ENCODE measurements at places on chromosomes 2 and 18.

- DNase-seq = no peak
Measured at GRCh38 chr18:60123031-60123430, 223.2 kb downstream of the PMAIP1 start.

GRCh38 chr2:71666094-71666474 is 212.7 kb downstream of the DYSF start:
- no peak for DNase-seq

DNA sequence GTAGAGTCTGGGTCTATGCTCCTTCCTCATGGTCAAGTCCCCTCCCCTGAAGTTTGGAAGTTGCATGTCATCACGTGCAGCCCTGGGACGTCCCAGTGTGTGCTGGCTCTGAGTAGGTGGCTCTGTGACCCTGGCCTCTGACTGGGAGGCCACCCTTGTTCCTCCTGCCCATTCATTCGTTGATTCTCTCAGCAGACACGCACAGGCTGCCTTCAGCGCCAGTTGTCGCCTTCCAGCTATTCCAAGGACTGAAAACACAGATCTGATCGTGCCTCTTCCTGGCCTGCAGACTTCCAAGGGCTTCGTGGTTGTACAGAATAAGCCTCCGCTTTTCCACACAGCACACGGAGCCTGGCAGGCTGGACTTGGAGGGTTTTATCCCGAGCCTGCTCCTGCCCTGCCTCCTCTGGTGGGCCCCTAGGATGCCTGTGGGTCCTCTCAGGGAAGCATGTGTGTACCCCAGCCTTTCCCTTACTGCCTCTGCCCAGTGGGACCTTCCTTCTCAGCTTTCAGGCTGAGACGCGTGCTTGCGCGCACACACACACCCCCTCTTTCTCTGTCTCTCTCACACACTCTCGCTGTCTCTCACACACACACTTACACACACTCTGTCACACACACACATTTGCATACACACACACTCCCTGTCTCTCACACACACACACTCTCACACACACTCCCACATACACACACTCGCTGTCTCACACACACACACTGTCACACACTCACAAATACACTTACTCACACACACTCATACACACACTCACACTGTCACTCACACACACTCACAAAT is 17.7 kb downstream of the SH3BP4 start:
- DNase-seq = no peak

GRCh38 chr2:167147271-167147941 is 259.1 kb downstream of the XIRP2 start:
- no peak for DNase-seq

GRCh38 chr2:129242269-129242668 is 737.2 kb upstream of the RAB6C start:
- DNase-seq = no peak

GRCh38 chr2:176779917-176780316 is 432.7 kb upstream of the HNRNPA3 start:
- no peak for DNase-seq

DNA sequence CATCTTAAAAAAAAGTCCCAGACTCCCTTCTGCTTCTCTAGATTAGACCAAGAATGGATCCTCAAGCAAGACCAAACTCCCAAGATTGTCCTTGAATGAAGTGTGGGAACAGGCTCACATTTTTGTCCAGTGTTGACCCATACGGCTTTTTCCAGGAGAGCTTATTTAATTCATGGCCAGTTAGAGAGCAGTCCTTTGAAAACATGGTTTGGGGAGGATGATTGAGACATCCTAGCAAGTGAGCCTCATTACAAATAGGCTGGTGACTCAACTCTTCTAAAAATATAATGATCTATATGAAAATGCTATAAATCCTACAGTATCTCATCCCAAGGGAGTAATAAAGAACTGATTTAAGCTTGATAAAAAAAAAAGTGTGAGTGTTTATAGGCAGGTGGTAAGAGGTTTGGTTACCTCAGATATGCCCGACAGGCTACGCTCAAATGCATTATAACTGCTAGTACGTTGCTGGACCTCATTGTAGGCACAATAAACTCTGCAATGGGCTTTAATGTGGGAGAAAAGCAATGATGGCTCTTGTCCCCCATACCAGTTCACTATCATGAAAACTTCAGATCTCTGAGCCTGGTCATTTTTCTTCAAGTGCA is 17.0 kb downstream of the ANKRD29 start:
- DNase-seq = no peak

DNA sequence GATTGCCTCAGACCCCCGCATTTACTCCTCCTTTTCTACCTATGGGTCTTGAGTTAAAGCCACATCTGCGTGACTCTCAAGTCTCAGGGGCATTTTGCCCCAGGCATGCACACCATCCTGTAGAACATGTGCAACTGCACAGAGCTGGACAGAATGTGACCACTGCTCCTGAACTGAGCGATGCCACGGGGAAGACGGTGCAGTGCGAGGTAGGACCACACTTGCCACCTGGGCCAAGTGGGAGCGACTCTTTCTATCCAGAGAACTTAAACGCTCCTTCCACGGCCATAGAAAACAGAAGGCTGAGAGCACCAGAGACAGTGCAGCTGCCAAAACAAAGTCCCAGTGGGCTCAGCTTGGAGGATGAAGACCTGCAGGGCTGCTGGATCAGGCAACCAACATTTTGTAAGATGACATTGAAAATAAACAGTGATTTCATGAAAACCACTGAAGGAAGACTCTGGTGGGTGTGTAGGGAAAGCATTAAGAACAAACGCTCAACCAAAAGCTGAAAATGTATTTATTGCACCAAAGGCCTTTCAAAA is 149.0 kb upstream of the HDAC4 start:
- no peak for DNase-seq

DNA sequence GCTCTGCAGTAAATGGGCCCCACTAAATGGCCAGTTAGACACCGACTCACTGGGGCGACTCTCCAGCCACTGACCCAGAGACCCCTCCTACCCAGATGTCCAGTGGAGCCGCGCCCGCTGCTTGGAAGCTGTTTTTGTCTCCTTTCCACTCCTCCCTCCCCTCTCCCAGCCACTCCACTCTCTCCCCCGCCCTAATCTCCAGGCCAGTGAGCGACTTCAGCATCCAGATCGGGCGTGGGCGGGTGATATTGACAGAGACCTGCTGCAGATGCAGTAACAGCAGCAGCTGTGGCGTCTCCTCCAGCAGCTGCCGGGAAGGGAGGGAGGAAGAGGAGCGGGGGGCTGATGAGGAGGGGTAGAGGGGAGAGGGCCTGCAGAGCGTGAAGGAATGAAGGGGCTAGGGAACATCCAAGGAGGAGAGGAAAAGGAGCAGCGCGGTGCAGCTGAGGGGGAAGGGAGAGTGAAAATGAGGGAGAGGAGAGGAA is at the start of gene SCN7A:
Gene SCN7A, minus strand, starts transcription at position 110 of the 485 bp plus-strand sequence. CDS start 16,553 bp downstream, outside the sequence.
- DNase-seq = no peak

GRCh38 chr2:164187121-164187520 is 434.2 kb downstream of the GRB14 start:
- DNase-seq = no peak

DNA sequence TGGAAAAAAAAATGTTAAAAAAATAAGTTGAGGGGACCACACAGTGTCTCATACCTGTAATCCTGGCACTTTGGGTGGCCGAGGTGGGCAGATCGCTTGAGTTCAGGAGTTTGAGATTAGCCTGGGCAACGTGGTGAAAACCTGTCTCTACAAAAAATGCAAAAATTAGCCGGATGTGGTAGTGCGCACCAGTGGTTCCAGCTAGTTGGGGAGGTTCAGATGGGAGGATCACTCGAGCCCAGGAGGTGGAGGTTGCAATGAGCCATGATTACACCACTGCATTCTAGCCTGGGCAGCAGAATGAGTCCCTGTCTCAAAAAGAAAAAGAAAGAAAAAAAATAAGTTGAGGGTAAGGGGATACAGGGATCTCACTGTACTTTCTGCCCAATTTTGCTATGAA is 6.1 kb upstream of the KYNU start:
- no peak for DNase-seq

DNA sequence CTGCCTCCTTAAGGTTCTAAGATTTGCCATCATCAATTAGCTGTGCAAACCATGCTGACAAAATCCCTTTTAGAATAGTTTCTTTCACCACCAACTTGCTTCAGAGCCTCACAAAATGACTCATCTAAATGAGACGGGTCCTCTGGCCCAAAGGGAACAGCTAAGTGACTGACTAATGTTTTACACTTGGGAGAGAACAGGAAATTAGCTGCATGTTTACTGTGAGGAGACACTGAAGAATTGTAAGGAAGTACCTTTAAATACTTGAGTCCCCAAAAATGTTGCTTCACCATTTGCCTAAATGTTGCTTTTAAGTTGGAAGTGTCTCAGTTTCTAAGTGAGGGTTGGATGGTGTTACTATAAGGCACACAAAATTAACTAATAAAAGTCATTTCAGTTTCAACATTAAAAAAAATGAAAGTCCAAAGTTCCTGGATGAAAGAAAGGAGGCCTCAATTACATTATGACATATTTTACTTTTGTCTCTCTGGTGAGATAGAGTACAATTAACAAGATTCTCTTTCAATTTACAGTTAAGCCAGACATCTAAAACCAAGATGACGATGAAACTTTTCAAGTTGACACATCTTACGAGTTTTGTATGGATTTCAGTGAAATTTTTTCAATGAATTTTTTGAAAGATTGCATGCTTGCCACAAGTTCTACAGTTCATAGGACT is 229.1 kb upstream of the FN1 start:
- DNase-seq = no peak

DNA sequence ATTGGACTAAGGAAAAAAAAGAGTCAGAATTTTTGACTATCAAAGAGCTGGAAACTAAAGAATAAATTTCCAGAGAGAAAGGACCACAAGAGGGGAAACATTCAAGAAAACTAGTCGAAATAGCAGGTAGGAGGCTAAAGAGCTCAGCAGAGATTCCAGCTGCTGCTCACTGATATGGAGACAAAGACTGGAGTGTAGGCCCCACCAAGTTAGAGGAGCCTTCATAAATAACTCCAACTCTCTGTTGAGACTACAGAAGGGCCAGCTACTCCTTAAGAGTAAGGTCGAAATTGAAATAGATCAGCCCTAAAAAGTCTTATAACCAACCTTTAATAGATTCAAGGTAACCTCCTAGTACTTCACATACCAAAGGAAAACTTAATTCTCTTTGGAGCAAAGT is 31.1 kb downstream of the SS18 start:
- DNase-seq = no peak

DNA sequence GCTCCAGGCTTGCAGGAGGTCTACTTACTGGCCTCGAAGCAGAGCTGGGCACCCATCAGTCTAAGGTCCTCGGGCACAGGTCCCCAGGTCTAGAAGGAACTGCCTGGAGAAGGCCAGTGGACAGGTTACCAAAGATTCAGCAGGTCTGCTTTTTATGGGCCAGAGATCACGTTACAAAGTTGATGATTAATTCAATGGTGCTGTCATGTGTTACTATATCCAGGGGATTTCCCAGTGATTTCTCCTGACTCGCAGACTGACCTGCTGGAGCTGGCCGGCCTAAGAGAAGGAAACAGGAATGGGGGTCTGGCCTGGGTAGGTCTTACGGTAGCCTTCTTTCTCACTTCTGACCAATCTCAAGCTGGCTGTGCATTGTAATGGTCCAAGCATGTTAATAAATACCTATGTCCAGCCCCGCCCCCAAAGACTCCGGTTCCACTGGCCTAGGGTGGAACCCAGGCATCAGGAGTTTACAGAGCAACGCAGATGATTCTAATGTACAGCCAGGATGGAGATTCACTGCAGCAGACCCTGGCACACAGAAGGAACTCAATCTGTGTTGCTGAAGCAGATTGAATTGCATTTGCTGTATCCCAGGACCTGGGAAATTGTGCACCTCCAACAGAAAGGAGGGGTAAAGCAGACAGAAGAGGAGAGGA is at the start of gene NEURL3:
Gene NEURL3, minus strand, starts transcription at position 127 of the 659 bp plus-strand sequence. Its CDS starts 71 bp downstream, at position 56.
- no peak for DNase-seq

- no peak for DNase-seq
Measured at GRCh38 chr2:152594792-152595191, 122.5 kb downstream of the PRPF40A start.

- no peak for DNase-seq
Measured at GRCh38 chr18:59764281-59764680, 67.1 kb upstream of the CCBE1 start.

GRCh38 chr18:51069885-51070284 is 39.9 kb downstream of the SMAD4 start:
- DNase-seq = no peak

DNA sequence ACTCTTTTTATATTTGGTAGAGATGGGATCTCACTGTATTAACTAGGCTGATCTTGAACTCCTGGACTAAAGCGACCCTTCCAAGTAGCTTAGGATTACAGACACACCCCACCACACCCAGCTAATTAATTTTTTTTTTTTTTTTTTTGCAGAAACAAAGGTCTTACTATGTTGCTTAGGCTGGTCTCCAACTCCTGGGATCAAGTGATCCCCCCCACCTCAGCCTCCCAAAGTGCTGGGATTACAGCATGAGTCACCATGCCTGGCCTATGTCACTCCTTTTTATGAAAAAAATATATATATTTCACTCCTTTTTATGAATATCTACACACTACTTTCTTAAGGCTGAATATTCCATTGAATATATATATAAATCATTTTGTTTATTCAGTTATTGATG is 162.8 kb downstream of the MGAT5 start:
- DNase-seq = no peak

GRCh38 chr18:40925071-40925541 is 1029.9 kb upstream of the PIK3C3 start:
- no peak for DNase-seq

GRCh38 chr2:181356526-181357130 is 100.6 kb upstream of the ITGA4 start:
- no peak for DNase-seq

- no peak for DNase-seq
Measured at GRCh38 chr18:36372903-36373311, 75.4 kb downstream of the FHOD3 start.

DNA sequence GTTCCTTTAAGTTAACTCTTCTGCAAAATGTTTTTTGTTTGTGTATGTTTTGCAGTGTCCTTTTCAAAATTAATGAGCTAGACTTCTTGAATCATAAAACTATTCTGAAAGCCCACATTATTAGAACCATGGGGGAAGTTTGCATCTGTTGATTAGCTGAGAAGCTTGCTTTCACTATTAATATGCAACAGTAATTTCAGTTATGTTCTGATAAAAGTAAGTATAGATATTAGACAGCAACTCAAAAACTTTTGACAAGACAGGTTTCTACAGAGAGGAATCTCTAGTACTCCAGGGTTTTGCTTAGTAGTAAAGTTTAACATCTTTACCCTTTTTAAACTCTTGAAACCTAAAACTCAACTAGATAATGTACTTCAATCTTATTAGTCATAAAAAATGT is 147.8 kb downstream of the UBE2E3 start:
- no peak for DNase-seq

GRCh38 chr2:23904692-23905091 is 22.2 kb downstream of the ATAD2B start:
- DNase-seq = no peak

GRCh38 chr18:50284255-50284885 is 3.0 kb upstream of the MBD1 start:
- no peak for DNase-seq

Measured in stimulated activated CD4-positive, alpha-beta T cell treated with anti-CD3 and anti-CD28 coated beads, Interleukin-2, amount 100 ng/mL, for 48 hours (primary cell).